ENCODE measurements at places on chromosomes 1 and 21.

- DNase-seq: no peak
These were observed 68.7 kb upstream of the ROR1 start for GRCh38 chr1:63705078-63705477.

- no peak for DNase-seq
These were observed 103.2 kb downstream of the BEND5 start for GRCh38 chr1:48673332-48674105.

- DNase-seq: no peak
These were observed 38.6 kb upstream of the GPR88 start for GRCh38 chr1:100499194-100499811.

DNA sequence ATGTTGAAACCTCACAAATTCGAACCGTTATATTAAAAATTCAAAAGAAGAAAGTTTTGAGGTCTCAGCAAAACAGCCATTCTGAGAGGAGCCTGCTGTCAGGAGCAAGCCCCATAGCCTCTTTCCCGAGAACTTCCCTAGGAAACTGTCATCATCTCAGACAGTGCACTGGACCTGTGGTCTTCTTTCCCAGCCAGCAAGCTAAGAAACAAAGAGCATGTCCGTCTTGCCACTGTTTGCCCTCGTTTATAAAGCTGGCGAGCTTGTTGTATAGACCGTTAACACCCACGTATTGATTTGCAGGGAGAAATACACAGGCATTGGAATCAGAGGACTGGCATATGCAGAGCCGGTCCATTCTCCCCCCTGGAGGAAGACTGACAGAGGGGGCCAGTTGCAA is 407.0 kb downstream of the NPHP4 start:
- no peak for DNase-seq

DNA sequence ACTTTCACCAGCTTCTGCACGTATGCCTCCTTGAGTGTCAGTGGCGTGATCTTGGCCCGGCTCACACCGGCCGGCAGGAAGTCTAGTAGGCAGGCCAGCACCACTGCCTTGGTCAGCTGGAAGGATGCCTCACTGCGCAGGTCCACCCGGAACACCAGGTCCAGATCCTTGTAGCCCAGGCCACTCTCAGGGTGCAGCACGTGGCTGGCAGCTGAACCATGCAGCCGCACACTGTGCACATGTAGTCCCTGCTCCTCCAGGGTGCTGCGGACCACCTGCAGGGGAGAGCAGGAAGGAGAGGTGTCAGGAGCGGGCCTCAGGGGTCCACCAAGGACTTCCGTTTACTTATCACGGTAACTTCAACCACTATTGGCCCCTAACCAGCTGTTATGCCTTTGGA is 6.0 kb downstream of the TENT5B start:
- no peak for DNase-seq

GRCh38 chr1:22491995-22492715 is 40.5 kb downstream of the ZBTB40 start:
- no peak for DNase-seq

GRCh38 chr1:45177452-45177851 is 29.0 kb downstream of the ZSWIM5 start:
- DNase-seq: no peak

GRCh38 chr1:109433322-109433721 is 7.1 kb upstream of the PSMA5 start:
- DNase-seq: no peak

DNA sequence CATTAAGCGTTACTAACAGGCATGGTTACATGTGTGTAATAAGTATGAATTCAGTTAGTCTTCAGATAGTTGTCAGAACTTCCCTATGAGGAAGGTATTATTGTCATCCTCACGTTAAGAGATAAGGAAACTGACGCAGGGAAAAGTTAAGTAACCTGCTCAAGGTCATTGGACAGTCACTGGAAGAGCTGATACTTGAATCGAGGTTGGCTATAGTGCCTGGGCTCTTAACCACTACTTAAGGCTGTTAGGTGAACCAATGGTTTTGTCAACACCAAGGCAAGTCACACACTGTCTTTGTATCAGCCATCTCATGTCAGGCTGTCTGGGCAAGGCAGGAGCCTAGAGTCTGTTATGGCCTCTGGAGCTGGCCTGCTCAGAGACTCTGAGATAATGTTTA is 16.2 kb downstream of the MFSD2A start:
- DNase-seq: no peak

GRCh38 chr1:238832106-238832505 is 554.3 kb upstream of the CHRM3 start:
- DNase-seq: no peak

- DNase-seq: no peak
These were observed 327 bp downstream of the LRRC40 start for GRCh38 chr1:70205071-70205433.

GRCh38 chr1:78003882-78004718 is 639 bp upstream of the DNAJB4 start:
- DNase-seq: peak; percentile 17

DNA sequence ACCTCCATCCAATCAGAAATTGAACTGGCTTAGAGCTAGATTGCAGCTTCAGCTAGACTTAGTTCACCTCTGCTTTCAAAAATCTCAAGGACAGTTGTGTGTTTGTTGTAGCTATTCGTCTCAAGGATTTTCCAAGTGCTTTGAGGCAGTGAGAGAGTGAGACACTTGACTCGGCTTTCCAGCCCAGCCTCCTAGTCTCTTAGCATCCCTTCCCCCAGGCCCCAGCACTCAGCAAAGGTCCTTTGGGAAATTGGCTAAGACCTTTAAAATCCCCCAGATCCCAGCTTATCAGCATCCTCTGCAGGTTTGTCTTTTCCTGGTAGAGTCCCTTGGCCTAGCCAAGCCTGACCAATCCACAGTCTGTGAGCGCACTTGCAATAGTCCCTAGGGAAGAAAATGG is 47.9 kb upstream of the PROX1 start:
- peak; percentile 15 for DNase-seq

DNA sequence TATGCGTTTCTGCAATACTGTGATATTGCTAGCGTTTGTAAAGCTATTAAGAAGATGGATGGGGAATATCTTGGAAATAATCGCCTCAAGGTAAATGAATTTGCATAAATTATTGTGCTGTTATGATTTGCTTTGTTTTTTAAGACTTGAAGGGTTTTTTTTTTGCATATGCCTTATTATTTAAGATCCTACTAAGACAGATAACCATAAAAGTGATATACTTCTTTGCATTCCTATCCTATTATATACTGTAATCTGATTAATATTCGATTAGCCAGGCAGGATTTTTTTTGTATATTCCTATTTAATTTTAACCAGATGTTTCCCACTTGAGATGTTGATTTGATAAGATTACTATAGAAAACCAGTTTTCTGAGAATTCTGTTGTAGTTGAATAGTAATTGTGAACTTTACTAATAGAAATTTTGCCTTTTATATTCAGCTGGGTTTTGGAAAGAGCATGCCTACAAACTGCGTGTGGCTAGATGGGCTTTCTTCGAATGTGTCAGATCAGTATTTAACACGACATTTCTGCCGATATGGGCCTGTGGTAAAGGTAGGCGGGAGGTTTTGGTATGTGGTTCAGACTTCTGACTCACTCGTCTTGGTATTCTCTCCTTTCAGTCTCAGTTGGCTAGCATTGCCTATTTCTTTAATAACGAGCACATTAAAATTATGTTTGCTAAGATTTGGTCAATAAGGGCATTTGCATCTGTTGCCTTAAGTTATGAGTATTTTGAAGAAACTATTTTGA is 56.8 kb downstream of the ZBTB17 start:
- DNase-seq: no peak

DNA sequence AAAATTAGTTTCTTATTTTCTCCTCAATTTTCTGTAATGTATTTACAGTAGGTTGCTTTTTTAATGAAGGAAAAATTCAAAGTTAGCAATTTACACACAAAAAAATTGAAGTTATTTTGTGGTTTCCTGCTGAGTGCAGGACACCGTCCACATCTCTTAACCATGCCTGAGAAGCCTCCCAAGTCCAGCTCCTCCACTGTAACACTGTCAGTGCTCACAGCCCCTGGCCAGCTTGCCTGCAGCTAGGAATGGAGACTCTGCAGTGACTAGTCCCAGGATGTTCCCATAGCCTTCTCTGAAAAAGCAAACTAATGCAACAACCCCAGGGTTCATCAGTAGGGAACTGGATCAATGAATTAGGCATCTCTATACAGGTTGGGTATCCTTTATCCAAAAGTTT is 3.5 kb downstream of the A3GALT2 start:
- no peak for DNase-seq

GRCh38 chr1:168498159-168498631 is 45.6 kb downstream of the XCL2 start:
- DNase-seq: no peak

DNA sequence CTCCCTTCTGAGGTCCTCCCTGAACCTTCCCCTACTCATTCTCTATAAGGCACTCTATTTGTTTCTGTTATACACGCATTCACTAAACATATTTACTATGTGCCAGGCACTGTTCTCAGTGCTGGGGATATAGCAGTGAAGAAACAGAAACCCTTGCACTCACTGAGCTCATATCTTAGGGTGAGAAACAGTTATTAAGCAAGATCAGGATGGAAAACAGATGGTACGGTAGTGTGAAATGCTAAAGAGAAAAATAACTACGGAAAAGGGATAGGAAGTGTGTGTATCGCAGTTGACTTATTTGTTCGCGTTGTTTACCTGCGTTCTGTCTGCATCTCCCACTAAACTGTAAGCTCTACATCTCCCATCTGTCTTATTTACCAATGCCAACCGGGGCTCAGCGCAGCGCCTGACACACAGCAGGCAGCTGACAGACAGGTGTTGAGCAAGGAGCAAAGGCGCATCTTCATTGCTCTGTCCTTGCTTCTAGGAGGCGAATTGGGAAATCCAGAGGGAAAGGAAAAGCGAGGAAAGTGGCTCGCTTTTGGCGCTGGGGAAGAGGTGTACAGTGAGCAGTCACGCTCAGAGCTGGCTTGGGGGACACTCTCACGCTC is 572 bp downstream of the CYB5RL start:
- DNase-seq: no peak

DNA sequence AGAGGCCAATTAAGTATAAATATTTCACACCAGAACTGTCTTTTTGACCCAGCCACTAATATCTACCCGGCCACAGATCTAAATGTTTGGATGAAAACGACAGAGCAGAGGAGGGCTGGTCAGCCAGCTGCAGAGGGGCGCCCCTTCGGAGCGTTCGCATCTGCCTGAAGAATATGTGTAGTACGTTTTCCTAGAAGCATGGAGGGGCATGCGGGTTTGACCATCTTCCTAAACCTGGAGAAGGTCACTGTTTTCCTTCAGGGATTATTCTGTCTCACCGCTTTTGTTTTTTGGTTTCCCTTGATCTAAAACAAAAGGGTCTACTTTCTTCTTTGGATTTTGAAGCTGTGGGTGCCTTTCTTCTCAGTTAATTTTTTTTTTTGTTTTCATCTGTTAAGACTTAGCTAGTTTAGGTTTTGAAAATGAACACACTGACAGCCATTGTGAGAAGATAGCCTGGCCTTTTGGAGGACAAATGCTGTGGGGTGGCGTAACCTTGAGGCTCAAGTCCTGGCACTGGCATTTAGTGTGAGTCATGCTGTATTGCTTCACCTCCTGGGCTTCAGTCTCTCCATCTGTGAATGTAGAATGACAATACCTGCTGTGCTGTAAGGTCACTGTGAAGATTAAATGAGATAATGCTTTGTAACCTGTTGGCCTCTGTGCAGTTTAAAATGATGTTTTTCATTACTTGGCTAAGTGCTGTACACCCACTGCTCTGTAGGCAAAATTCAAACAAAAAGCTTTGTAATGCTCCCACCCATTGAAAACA is 74.1 kb upstream of the IRF2BP2 start:
- DNase-seq: no peak

DNA sequence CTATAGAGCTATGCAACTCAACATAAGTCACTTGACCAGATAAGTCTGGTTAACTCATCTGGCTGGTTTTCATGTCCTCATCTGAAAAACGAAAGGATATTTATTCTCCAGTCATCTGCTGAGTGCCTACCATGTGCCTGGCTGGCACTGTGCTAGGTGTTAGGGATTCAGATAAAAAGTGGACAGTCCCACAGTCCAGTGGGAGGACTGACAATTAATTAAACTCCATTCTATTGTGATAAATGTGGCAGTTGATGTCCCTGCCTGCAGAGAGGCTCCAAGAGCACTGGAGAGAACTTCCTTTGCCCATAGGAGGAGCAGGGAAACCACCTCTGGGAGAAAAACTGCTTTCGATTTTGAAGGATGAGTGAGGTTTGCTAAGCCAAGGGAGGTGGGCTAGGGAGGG is 5.4 kb downstream of the NUAK2 start:
- DNase-seq: no peak

GRCh38 chr1:106049595-106049994 is 1006.9 kb upstream of the PRMT6 start:
- no peak for DNase-seq

- no peak for DNase-seq
These were observed 18.9 kb upstream of the ZNF683 start for GRCh38 chr1:26391450-26391849.

- no peak for DNase-seq
These were observed 21.0 kb downstream of the PRKAB2 start for GRCh38 chr1:147151244-147151643.

DNA sequence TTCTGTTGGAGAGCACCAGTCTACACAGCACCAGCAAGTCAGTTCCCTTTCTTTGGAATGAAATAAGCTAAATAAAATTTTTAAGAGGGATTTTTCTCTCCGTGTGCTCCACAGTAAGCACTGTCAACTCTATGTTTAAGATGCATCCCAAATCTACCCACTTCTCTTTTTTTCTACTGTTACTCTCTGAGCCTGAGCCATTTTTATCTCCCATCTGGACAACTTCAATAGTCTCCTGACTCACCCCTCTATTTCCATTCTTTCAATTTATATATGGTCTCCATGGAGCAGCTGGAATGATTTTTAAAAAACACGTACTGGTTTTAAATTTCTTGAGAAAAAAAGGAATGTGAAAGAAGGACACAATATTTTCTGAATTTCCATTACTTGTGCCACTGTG is 24.7 kb upstream of the CCT8 start:
- DNase-seq: no peak

GRCh38 chr1:184393962-184394361 is 7.1 kb downstream of the C1orf21 start:
- DNase-seq: no peak

- no peak for DNase-seq
These were observed at the start of gene DHRS3 for GRCh38 chr1:12617901-12618660. TSS of gene DHRS3 (minus strand) at chr1:12618210. CDS start at chr1:12617348, 862 bp downstream.

- DNase-seq: no peak
These were observed 220.2 kb downstream of the GRIK3 start for GRCh38 chr1:36814083-36814482.

- no peak for DNase-seq
These were observed 24.1 kb downstream of the SLC45A3 start for GRCh38 chr1:205656236-205656635.

- DNase-seq: no peak
These were observed 1041.4 kb upstream of the ADGRL2 start for GRCh38 chr1:80759354-80759753.

GRCh38 chr21:37593740-37594471 is 227.3 kb downstream of the DYRK1A start:
- DNase-seq: no peak

DNA sequence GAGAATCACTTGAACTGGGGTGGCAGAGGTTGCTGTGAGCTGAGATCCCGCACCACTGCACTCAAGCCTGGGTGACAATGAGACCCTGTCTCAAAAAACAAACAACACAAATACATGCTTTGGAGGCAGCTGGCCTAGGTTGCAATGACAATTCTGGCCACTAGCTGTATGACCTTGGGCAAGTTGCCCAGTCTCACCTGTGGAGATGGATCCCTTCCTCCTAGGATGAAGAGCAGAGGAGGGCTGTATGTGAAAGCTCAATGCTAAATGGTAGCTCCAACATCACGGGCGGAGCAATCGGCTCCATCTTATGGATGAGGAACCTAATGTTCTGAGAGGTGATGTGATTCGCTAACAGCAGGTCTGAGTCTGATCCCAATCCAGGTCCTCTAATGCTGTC is 20.6 kb downstream of the ADORA1 start:
- no peak for DNase-seq
